ENCODE measurements at places on chromosomes 2 and 18.

DNA sequence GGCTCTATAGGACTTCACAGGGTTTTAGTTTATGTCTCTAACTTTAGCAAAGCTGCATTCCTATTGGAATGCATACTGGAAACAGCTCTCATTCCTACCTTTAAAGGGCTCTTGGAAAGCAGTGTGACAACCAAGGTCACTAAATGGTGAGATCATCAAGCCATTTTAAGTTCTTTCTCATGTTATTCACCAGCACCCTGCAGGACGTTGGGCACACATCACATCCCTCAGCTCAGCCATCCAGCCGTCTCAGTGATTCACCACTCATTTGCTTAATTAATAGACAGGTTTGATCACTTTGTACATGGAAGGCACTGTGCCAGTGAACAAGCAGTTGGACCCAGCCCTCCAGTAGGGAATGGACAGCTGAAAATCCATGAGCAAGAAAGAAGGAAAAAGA, 32.2 kb upstream of the RBM44 start:
- DNase-seq: no peak

GRCh38 chr2:159908623-159909022, 110.6 kb upstream of the CD302 start:
- no peak for DNase-seq

DNA sequence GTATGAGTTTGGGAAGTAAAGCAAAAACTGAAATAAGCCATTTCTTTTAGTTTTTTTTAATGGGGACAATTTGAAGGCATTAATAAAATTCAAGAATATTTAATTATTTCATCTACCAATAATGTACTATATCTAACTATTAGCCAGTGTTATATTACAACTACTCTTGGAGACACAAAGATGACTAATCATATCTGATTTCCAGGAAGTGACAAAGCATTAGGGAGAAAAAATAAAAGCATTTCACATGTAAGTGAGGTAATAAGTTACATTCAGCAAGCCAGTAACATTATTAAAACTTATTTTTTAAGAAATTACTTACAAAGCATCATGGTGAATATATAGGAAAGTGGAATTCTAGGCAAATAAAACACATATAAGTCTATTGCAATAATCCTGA, 781.3 kb upstream of the NRXN1 start:
- DNase-seq: no peak

DNA sequence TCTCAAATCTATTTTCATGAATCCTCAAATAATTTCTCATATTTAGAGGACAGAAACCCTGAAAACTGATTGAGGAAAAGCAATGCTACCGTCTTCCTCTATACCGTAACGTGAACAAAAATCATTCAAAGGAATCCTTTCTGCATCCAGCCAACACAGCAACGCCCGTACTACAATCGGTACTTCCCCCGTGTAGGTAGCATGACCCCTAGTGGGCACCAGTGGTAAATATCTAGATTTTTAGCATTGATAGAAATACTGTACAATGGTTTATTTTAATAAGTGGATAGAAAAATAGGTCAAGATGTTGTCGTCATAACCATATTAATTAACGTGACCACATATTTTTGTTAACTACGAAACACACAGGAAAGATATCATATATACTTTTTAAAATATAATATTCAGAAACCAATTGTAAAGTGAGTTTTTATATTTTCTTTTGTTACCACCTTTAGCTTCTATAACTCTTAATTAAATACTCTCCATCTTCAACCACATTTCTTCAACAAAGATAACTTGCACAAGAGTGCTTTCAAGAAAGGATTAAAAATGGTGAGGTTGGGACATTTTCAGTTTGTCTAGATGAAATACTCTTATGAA, 194.1 kb downstream of the SS18 start:
- DNase-seq: peak; percentile 68

DNA sequence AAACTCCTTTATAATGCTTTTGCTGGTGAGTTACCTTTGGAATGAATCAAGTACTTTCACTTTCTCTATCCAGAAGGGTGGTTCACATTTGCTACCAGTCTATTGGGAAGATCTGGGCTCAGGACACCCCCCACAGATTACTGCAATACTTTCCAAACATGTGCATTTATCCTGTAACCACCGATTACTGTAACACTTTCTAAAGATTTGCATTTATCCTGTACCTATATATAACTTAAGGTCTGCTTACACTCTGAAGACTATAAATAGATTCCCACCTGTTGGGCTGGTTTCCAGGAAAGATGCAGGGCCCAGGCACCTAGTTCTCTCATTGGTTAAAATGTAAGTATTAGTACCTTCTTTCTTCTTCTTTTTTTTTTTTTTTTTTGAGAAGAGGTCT, 113.0 kb upstream of the NEDD4L start:
- no peak for DNase-seq

DNA sequence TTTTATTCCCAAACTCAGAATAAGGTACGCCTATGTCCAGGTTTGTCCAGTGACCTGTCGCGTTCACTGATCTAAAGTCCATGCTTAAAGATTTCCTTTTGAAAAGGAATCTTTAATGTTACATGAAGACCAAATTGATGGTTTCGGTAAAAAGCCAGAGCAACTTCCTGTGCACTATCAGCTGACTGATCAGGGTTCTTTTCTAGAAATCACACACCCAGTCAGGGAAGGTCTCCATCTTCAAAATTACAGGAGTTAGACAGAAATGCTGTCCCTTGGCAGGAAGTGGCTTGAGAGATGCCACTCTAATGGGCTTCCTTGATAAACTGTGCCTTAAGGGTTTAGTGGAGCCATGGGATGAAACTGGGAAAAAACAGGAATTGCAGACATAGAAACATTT, 14.7 kb upstream of the ARHGAP25 start:
- no peak for DNase-seq

- DNase-seq: peak; percentile 11
Measured at GRCh38 chr2:134466141-134466540, 212.3 kb downstream of the MGAT5 start.

DNA sequence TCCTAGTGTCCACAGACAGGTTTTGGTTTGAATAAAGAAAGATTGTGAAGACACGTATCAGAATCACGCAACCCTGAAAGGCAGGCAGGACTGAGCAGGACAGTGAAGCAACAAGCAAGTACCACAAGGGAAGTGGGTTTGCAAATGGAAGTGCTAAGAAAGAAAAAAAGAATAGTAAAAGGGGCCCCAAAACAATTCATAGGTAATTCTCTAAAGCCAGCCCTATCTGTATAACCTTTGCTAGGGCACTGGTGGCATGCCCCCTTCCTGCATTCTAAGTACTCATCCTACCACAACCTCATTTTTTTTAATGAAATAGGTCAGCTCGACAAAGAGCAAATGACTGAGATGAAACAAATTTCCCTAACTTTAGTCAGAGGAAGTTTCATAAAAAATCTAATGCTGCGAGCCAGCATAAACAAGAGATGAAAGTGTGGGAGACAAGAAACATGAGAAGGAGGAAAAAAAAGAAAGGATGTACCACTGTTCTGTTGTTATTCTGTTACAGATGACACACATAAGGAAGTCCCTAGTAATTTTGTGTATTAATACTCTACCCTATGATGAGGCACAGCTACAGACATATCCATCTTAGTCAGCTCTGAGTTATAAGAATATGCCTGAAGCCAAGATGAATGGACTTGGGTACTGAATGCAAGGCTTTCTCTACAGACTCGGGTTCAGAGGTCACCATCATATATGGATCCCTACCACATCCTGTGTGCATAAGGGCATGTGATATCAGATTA, 32.2 kb downstream of the IKZF2 start:
- no peak for DNase-seq

- no peak for DNase-seq
Measured at GRCh38 chr2:74253971-74254310, 55.5 kb downstream of the MTHFD2 start.

GRCh38 chr18:21678859-21679258, 25.7 kb downstream of the ABHD3 start:
- DNase-seq: no peak

DNA sequence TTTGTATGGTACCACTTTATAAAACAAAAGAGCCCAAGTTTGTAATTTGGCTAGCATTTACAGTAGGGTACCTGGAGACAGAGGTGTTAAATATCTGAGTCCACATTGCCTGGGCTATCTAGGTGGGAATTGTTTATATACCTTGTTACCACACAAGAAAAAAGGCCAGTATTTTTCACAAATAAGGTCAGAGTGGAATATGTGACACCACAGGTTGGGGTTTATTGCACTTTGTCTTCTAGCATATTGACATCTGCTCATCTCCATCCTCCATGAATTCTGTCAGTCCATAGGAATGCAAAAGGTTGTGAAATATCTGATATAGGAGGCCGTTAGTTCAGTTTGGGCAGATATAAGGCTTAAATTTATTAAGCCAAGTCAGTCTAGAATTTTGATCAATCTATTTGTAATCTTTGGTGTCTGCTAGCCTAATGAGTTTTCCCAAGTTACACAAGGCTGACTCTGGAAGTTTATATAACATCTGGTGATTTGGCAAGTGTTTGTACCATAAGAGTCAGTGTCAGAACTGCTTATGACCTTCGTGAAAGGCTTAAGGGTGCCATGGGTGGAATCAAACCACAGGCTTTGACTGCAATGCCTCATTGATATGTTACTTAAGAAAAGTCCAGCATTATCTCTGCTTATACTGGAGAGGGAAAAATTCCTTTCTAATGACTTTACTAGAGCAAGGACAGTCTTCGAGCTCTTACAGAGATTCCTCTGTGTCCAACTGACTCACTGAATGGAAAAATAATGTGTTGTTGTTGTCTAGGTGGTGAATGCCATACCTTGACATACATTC, 11.3 kb upstream of the DPP4 start:
- DNase-seq: no peak

- DNase-seq: no peak
Measured at GRCh38 chr2:233270366-233270765, 18.9 kb downstream of the ATG16L1 start.

GRCh38 chr2:236045251-236046235, 122.6 kb downstream of the GBX2 start:
- DNase-seq: peak; percentile 4

GRCh38 chr2:191625016-191625415, 52.9 kb upstream of the NABP1 start:
- DNase-seq: peak; percentile 25

GRCh38 chr2:28469947-28470535, 25.8 kb upstream of the PLB1 start:
- DNase-seq: no peak

GRCh38 chr2:42651057-42651456, 82.6 kb downstream of the MTA3 start:
- no peak for DNase-seq

DNA sequence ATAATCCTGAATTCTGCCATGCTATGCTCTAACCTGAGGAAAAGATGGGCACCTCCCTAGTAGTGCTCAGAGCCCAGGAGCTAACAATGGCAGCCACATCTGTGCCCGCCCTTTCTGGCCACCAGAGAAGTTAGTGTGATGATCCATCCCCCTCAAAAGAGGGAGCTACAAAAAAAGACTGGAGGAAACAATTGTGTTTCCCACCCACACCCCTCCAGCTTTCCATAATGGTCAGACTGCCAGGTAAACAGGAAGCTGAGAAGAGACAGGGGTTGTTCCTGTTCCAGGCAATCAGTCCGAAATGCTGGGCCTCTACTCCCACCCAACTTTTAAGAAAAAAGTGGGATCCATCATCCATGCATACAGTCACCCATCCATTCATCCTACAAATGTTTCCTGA, 3.2 kb downstream of the TBC1D8 start:
- no peak for DNase-seq

- no peak for DNase-seq
Measured at GRCh38 chr2:79275197-79275596, 115.6 kb upstream of the REG3A start.

DNA sequence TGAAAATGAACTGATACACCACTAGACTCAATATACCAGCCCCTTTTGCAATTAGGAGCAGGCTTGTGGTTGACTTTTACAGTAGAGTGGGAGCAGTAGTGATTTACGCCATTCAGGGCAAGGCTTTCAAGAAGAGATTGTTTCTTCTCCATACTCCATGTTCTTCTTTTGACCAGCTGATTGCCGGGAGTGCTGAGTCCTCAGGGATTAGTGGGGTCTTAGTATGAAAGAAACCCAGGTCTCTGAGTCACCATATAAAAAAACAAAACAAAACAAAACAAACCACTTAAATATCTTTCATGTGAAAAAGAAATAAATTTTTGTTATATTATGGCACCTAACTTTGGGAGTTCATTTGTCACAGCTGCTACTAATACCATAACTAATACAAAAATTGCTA, 465.6 kb upstream of the TRIB2 start:
- DNase-seq: no peak
